Lower leg skin (tissue), 4 donors: ENCODE measurements at places on chromosomes 1 and 21. TPM values are rescaled to one million over a fixed set of nuclear protein-coding genes. Genes with fewer than 3 reads are reported as not detected.

GRCh38 chr21:32240851-32241687, 37.8 kb downstream of the MIS18A start:
- no peak for DNase-seq

The POFUT2 gene
- total RNA-seq: 18.9 TPM

The ABCG1 gene
- 49.4 TPM for total RNA-seq

The LPAR3 gene
- total RNA-seq: 15.7 TPM

GRCh38 chr1:204513117-204513716, 3.0 kb upstream of the MDM4 start:
- no peak for DNase-seq

DNA sequence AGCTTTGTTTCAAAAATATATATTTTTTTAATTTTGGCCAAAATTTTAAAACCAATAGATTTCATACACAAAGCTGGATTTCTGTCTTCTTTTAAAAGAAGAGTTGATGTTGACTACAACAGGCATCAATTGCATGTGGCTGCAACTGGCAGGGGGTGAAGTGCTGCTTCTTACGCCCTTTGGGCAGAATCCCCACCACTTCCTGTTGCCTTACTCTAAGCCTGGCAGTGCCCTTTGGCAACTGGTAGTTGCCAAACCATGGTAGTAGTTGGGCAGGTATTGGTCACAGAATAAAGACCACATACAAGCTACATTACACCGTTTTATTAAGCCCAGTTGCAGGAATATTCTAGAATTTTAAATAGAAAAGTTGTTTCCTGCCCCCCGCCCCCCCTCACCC, 17.0 kb downstream of the LAMC2 start:
- DNase-seq: no peak

GRCh38 chr1:182259229-182259872, 132.2 kb downstream of the GLUL start:
- peak; percentile 92 for DNase-seq

The PARP1 gene
- 56.9 TPM for total RNA-seq

DNA sequence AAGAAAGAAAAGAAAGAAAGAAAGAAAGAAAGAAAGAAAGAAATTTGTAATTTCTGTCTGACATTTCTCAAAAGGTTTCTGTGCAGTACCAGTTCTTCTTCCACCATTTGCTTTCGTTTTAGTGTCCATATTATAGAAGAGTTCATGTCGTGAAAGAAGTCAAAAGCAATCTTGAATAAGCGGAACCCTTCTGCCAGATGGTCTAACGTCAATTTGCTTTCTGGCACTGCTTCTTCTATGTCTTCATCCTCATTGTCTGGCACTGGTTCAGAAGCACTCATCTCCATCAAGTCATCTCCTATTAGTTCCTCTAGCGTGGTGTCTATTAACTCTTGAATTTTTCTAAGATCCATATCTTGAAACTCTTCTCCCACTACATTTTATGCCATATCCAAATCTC, 170.0 kb upstream of the KCTD3 start:
- no peak for DNase-seq

GRCh38 chr1:112006416-112007025, 17.1 kb upstream of the KCND3 start:
- DNase-seq: no peak

DNA sequence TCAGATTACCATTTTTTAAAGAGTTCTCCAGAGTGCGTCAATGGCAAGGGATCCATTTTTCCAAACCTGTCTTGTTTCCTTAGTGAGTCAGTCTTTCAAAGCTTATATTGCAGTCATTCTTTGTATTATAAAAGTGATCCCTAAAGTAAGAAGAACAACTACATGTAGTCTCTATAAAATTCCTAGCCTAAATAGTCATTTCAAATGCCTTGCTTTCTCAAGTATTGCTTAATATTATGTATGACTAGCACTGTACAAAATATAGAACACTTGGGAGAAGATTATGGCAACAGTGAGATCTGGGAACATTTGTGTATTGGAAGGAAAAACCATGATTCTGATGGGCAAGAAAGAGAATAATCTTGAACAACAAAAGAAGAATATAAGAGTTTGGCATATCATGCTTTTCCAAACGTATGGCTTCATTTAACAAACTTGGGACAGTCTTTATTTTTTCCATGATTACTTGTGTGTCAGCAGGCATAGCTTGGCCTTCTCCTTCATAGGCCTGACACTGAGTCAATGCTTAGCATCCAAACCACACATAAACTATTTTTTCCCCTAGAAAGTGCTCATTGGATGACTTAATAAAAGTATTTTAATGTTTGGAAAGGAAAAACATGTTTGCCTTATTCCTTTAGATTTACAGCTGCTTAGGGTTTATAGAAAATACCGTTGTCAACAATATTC, 547.4 kb downstream of the LTN1 start:
- DNase-seq: no peak

- DNase-seq: no peak
Measured at GRCh38 chr1:2632561-2633361, at the start of gene MMEL1. TSS of gene MMEL1 (minus strand) at chr1:2633016. CDS start at chr1:2629484, 3,532 bp downstream.

DNA sequence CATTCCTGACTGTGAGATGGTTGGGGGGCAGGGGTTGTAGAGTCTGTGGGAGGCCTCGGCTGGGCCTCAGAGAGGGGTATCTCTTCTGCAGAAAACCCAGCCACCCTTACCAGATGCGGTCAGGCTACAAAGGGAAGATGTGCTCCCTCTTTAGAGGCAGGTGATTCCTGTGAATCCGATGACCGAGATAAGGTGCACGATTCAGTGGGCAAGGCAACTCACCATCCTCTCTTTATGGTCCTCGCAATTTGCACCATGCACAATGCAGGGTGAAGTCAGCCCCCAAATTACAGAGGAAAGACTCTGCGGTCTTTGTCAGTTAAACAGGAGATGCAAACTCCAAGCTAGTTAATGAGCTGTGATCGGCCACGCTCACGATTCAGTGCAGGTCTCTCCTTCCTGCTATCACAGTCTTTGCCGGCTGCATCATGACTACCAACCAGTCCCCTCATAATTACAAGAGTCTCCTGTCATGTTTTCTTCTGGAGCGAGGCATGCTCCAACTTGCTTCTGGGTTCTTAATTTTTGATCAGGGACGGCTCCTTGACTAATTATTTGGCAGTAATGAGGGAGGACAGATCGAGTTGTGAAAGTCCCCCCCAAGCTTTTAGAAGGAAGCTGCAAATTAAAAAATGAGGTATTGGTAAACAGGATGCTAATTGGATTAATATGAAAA, 12.5 kb downstream of the TP73 start:
- peak; percentile 20 for DNase-seq

The CD101 gene
- 1.8 TPM for total RNA-seq

- DNase-seq: no peak
Measured at GRCh38 chr21:43676391-43676790, 17.0 kb downstream of the RRP1B start.

- DNase-seq: no peak
Measured at GRCh38 chr21:16086936-16087335, 357.2 kb downstream of the USP25 start.

- no peak for DNase-seq
Measured at GRCh38 chr1:151478923-151479322, 19.6 kb upstream of the POGZ start.

The RNF2 gene
- total RNA-seq: 13.7 TPM

GRCh38 chr1:207960346-207960745, 49.4 kb upstream of the CD34 start:
- DNase-seq: no peak

The GRIK1 gene
- total RNA-seq: 0.30 TPM

The DYNLT4 gene
- 2.4 TPM for total RNA-seq

DNA sequence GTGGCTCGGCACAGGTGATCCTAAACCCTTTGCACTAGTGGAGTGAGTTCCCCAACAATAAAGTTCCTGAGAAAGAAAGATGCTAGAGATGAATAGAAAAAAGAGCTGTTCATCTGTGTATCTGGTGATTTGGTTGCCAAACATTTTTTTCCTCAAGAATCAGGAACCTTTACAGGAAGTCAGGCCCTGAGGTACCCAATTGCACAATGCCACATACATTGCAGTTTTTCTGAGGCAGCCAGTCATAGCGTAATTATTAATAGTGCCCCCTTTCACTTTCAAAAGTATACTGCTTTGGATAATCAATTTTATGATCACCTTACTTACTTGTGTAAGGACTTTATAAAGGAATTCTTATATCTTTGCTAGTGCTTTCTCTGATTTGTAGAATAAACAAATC, 346.3 kb upstream of the POU3F1 start:
- DNase-seq: no peak

GRCh38 chr1:207949571-207950195, 38.8 kb upstream of the CD34 start:
- DNase-seq: no peak

The CAMK1G gene
- total RNA-seq: not detected

DNA sequence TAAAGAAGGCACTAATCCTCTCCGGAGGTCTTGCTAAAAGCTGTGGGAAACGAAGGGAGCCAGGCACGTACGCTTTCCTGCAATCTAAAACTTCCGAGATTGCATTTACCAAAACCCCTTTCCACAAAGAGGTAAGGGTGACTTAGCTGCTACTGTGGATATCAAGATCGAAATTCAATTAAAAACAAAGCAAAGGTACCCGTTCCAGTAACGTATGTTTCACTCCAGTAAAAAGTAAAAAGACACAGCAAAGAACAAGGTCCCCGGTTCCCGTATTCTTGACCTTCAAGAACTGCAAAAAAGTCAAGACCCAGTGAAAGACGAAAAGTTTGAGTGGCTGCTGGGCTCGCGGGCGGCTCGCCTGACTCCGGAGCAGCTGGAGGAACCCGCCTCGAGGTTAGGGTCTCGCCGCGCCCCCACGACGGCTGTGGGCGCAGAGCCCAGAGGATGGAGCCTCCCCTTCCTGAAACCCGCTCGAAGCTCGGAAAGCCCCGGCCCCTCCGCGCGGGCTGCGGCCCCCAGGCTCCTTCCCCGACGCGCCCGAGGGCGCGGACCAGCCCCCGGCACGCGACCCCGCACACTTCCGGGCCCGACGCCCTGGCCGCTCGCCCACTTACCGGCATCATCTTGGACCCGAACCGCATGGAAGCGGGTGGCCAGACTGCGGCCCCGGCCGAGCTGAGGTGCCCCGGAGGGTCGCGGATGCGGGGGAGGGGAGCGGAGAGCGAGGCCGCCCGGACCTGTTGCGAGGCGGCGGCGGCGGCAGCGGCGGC, 524 bp downstream of the TP53BP2 start:
- peak; percentile 93 for DNase-seq

GRCh38 chr1:18329469-18330253, 151.1 kb upstream of the KLHDC7A start:
- DNase-seq: no peak

DNA sequence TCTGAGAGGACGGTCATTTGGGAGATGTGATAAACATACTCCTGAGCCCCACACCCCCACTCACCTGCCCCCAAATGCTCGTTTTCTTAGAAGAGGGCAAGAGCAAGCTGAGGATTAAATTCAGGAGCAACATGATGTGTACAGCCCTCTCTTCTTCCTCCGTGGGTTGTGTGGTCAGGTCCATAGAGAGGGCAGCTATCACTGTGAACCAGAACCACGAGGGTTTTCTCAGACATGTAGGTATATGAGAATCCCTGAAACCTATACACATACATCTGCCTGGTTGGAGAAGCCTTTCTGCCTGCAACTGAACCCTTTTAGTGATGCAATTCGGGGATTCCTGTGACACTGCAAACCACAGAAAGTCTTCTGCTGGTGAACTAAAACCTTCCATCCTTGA, 38.9 kb downstream of the PGM1 start:
- no peak for DNase-seq

The XCL2 gene
- total RNA-seq: not detected

DNA sequence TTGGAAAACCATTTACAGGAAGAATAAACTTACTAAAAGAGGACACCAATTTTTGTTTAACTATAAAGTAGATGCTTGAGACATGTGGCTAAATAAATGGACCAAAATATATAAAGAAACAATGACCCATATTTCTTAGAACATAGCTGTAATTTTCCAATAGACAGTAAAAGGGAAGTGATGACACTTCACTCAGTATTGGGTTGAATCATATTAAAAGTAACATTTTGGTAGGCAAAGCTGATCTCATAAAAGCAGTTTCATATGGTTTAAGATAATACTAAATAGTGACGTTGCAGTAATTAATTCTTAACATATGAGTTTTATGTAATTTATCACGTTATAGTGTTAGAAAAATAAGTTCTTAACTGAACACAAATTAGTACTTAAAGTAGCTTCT, 308.9 kb upstream of the RUNX1 start:
- DNase-seq: no peak

The CYP4A11 gene
- total RNA-seq: not detected

DNA sequence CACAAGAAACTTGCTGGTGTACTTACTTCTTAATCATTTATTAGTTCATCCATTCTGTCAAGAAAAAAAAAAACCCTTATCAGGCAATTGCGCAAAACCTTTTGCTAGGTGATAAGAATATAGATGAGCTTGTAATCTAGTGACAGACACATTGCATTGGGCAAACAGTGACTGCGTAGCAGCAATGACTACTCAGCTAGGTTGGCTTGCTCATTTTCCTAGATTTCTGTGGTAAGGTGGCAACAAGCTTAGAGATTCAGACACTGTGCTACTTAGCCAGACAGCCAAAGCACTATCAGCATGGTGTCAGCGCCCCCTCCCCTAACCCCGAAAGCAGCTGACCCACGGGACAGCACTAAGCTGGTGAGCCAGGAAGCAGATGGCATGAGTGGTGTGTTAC, 203.1 kb downstream of the BARHL2 start:
- no peak for DNase-seq

DNA sequence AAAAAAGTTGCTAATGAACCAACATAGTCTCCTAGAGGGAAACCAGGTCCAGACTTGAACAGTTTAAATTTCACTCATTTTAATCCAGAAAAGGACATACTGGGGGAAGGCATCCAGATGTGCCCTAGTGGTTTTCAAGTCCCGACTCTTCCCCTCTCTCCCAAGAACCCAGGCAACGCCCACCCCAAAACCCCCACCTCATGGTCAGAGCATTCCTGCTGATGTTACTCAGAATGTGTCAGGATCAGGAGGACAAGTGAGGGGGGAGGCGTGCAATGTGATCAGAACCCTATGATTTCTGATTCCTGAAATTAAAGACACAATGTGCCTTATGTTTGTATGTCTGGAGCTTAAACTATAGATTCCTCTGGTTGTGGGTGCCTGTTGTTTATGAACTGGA, 1.6 kb upstream of the CTSK start:
- DNase-seq: peak; percentile 73

- DNase-seq: no peak
Measured at GRCh38 chr1:183859119-183859518, 54.2 kb downstream of the RGL1 start.

The MAN1A2 gene
- total RNA-seq: 34.5 TPM

DNA sequence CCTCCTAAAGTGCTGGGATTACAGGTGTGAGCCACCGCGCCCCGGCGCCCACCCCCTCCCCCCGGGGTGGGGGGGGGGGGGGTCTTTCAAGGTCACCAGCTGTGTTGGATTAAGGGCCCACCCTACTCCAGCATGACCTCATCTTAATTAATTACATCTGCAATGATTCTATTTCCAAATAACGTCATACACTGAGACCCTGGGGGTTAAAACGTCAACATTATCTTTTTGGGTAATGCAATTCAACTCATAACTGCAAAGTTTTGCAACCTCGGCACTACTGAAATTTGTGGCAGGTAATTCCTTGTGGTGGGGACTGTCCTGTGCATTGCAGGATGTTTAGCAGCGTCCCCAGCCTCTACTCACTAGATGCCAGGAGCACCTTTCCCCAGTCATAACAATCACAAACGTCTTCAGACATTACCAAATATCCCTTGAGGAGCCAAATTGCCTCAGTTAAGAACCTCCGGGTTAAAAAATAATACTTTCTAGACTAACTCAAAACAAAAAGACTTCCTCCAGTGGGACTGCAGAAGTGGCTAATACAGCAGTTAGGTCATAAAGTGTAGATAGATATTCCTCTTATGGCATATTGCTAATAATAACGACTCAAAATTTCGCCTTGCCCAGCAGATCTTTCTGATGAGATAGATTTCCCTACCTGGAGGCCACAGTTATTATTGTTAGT, 233.0 kb upstream of the KAZN start:
- no peak for DNase-seq
